Smooth muscle cell of the brain vasculature (primary cell): ENCODE measurements at places on chromosomes 7 and 10.

GRCh38 chr7:114217026-114217806, 197.4 kb upstream of the FOXP2 start:
- DNase-seq, result no peak

GRCh38 chr7:121328508-121329190, at the start of gene WNT16:
Gene WNT16, plus strand, starts transcription at chr7:121329000. Its CDS starts 293 bp downstream, at chr7:121329293.
- no peak for DNase-seq

DNA sequence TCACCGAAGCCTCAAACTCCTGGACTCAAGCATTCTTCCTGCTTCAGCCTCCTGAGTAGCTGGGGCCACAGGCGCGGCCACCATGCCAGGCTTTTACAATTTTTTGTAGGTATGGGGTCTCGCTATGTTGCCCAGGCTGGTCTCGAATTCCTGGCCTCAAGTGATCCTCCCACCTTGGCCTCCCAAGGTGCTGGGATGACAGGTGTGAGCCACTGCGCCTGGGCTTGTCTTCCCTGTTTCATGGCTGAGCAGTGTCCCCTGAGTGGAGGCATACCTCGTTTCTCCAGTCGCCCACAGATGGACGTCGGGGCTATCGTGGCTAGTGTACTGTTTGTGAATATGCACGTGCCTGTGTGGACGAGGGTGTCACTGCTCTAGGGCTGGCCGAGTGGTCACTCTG, 11.3 kb downstream of the INPP5A start:
- no peak for DNase-seq

- no peak for DNase-seq
Observed at GRCh38 chr10:49541762-49542161, 2.8 kb upstream of the ERCC6 start.

DNA sequence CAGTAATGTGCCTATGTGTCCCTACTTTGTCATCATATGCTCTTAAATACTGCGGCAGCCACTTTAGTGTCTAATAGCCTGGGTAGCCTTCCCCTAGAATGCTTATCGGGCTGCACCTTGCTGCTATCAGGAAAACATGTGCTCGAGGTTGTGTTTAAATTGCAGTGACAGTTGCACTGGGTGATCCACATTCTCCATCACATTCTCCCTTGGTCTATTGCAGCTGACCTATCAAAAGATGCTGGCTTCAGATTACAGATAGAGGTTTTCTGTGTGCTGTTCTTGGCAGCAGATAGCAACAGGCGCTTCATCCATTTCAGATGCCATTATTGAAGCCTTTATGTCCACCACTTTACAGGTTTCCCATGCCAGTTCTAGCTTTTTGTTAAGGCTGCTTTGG, 130.1 kb upstream of the MDFIC start:
- no peak for DNase-seq

DNA sequence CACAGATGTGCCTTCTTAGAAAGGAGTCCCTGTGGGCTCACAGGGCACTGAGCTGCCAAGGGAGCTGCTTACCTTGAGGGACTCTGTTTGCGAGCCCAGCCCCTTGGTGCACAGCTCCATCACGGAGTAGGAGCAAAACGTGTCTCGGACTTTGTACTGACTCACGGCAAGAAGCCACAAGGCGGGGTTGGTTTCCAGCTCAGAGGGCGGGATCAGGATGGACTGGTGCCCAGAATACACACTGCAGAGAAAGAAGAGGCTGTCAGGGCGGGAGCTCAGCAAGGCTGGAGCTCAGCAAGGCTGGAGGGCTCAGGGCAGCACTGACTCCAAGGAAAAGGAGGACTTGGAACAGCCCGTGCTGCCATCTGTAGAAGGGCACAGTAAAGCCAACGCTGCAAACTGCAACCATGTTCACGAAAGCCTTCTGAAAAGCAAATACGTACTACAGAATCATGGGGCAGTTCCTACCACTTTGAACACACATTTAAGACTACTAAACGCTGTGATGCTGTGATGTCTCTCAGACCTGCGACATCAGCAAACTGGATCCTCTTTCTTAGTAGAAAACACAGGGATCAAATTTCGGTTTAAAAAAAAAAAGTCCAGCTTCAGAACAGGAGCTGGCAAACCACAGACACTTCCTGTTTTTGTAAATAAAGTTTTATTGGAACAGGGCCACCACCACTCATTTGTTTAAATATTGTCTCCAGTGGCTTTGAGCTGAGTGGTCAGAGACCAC, 194.3 kb downstream of the ZMYND11 start:
- peak; percentile 87 for DNase-seq

DNA sequence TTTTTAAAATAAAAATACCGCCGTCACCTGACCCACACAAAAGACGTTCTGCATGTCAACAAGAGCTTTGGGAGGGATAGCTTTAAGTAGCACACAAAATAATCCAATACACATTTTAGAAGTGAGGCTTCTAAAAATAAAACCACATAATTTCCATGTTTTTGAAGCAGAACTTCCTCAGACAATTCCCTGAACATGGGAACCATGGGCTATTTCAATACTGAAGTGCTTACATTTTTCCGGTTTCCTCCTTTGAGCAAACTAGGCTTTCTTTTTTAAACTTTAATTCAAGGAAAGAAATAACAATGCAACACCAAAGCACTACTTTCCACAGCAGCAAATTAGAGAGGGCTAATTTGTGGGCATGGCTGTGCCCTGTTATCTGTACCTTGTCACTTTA, 59.9 kb downstream of the ELMO1 start:
- no peak for DNase-seq

- DNase-seq, result no peak
Observed at GRCh38 chr10:6473901-6474370, 106.1 kb downstream of the PRKCQ start.

- no peak for DNase-seq
Observed at GRCh38 chr10:48773580-48773979, 88.9 kb downstream of the WDFY4 start.

DNA sequence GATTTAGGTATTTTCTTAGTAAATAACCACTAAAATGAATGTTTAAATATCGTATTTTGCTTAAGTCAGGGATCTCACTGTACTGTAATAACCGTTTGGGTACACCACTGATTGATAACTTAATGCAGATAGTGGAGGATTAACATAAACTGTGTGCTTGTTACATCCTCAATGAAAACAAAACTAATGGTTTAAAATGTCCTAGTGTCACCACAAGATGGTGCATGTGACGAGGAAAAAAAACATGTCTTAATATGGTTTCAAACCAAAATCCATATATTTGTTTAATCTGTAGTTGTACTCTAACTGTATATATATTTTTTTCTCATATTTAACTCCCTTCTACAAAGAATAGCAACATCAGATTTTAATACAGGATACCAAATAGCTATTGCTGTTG, 19.2 kb downstream of the ARMC10 start:
- no peak for DNase-seq

GRCh38 chr7:23261843-23262452, 15.4 kb downstream of the GPNMB start:
- DNase-seq, result peak; percentile 39

- no peak for DNase-seq
Observed at GRCh38 chr7:20089431-20089830, 127.8 kb downstream of the MACC1 start.

- DNase-seq, result no peak
Observed at GRCh38 chr7:68833422-68833821, 764.9 kb upstream of the AUTS2 start.

GRCh38 chr10:90591629-90592028, 266.2 kb downstream of the HTR7 start:
- DNase-seq, result no peak

DNA sequence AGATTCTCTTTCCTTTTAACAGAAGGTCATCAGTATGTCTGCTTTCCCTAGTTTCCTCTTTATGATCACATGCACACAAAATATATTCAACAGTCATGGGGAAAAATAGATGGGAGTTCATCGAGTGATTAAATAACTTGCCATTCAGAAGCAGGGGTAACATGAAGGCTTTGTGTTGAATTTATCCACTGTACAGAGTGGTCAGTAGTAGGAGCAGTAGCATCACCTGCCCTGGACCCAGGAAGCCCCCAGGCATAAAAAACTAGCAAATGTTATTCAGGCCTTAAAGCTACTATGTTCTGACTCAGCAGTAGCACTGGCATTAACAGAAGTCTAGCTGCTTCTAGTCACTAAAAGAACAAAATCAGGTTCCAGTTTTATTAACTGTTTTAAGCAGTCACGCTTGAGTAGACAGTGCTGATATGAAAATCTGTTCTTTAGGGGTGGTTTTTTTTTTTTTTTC, 31.4 kb upstream of the FAM133B start:
- no peak for DNase-seq

- no peak for DNase-seq
Observed at GRCh38 chr10:91521439-91521838, 111.3 kb downstream of the HECTD2 start.

DNA sequence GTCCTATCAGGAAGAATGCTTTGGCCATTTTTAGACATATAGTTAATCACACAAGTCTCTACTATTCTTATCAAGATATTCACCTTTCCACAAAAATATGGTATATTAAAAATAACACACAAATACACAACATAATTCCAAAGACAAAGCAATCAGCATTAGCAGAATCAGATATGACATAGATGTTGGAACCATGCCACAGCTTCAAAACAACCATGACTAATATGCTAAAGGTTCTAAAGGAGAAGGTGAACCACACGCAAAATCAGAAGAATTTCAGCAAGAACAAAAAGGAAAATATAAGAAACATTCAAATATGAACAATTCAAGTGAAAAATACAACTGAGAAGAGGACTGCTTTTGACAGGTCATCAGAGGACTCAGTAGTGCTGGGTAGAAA, 670.2 kb upstream of the SORCS1 start:
- DNase-seq, result no peak

DNA sequence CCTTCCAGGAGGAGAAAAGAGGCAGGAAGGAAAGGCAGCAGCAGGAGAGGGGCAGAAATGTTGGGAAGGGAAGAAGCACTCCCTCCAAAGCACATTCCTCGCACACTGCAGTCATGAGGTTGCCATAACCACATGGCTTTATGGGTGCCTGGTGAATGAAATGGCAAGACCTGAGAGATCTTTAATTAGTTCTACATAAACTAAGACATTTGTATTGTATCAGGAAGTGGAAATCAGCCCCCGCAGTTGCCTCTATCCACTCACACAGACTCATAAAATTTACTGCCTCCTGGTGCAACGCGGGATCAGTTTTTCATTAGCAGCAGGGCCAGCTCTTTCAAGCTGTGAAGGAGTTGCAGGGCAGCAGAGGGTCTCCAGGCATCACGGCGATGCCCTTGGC, 106.4 kb downstream of the COL13A1 start:
- no peak for DNase-seq

DNA sequence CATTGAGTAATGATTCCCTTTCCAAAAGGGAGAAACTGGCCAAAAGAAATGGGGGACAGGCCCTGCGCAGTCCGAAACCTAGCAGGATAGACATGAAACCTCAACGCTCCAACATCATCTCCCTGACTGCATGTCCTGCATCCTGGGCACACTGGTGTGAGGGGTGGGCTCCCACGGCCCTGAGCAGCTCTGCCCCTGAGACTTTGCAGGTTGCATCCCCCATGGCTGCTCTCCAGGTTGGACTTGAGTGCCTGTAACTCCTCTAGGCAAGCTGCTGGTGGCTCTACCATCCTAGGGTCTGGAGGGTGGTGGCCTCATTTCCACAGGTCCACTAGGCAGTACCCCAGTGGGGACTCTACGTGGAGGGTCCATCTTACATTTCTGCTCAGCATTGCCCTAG, 16.3 kb upstream of the CRYGN start:
- DNase-seq, result no peak

DNA sequence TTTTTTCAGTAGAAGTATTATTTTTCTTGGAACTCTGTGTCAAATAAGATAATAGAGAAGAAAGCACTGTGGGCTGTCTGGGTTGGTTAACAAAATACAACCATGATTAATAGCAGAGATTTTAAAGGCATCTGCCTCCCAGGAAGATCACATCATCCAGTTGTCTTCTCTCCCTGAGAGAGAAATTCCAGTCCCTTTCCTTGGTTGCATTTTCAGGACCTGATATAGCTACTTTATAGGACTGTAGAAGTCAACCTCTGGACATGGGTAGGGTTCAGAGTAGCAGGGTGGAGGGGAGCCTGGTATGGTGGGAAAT, 309.9 kb upstream of the IGFBP3 start:
- DNase-seq, result peak; percentile 57

GRCh38 chr7:101163279-101164070, 1.9 kb downstream of the VGF start:
- DNase-seq, result no peak

GRCh38 chr10:132100091-132100481, 34.3 kb downstream of the JAKMIP3 start:
- no peak for DNase-seq

GRCh38 chr7:43808410-43808809, 49.9 kb downstream of the BLVRA start:
- DNase-seq, result no peak

DNA sequence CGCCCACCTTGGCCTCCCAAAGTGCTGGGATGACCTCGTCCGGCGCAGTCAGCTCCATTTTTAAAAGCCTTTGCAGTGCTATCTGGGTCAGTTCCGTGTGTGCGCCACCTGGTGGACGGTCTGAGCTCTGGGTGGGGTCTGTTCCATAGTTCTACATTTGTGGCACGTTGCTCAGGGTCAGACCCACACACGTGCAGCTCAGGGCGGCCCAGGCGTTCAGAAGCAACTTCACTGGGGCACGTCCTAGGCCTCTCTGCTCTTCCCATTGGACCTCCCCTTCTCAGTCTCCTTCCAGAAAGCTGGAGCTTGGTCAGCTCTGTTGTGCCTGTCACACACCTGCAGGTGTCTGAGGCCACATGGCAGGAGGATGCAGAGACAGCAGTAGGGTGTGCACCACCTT, 137.9 kb downstream of the DNAJB6 start:
- DNase-seq, result no peak

DNA sequence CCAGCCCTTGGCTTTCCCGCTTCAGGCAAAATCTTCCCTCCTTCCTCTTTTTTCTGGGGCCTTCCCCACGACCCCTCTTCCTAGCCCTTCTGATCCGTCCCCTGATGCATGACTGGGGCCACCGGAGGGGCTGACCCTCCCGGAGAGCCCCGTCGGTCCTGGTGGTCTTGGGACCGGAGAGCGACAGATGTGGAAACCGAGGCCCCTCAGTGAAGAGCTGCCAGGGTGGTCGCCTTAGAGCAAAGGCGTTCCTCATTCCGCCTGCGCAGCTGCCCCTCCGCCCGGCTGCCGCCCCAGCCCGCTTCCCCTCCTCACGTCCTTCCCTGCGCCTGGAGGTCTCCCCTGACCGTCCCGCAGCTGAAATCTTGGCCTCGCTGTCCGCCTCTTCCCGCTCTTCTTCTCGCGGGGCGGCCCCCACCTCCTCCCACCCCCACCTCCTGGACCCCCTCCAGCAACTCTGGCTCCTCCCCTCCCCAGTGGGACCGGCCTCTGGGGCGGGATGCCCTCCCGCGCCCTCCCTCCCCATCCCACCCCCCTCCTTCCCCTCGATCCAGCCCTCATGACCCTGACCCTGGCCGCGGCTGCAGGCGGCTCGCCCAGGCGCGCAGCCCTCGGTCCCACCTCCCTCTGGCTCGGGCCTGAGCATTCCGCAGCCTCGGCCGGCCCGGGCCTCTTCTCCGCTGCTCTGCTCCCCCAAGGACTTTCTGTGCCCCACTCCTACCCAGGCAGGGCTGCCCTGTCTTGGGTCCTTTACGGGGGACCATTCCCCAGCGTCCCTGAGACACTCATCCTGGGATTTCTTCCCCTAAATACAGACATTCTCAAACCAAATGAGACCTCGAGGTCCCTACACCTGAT, at the start of gene RARRES2:
Gene RARRES2 (minus strand): TSS at position 367 of the 858 bp plus-strand sequence. CDS start 1,020 bp downstream, outside the sequence.
- DNase-seq, result no peak

GRCh38 chr7:30915005-30915601, 3.5 kb downstream of the AQP1 start:
- DNase-seq, result no peak

GRCh38 chr7:122143376-122143750, 686 bp downstream of the AASS start:
- DNase-seq, result no peak

GRCh38 chr7:87370660-87371180, 25.3 kb downstream of the CROT start:
- DNase-seq, result no peak

GRCh38 chr10:60296073-60296472, 93.6 kb downstream of the ANK3 start:
- no peak for DNase-seq
